Esophagus squamous epithelium (tissue), 5 donors: ENCODE measurements at places on chromosomes 11 and 22.

- DNase-seq = no peak
Measured at GRCh38 chr11:113578033-113578380, 102.8 kb upstream of the DRD2 start.

DNA sequence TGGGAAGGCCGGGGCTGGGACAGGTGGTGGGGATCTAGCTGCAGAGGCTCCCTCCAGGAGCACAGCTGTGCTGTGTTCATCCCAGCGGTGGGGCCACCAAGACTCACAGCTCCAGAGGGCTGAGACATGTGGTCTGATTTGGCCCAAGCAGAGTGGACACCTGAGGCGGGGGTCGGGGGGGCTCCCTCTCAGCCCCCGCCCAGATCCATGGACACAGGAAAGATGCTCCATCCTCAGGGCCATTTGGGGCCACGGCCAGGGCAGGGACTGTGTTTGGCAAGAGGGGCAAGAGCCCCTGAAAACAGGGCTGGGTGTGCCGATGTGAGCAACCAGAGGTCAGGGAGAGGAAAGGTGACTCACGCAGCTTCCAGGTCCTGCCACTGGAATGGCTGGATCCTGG lies 219.4 kb downstream of the BRD1 start:
- DNase-seq = no peak

- no peak for DNase-seq
Measured at GRCh38 chr11:115036406-115037180, 358.3 kb downstream of the NXPE2 start.

GRCh38 chr22:40855071-40855978 lies 1.1 kb downstream of the ST13 start:
- no peak for DNase-seq

DNA sequence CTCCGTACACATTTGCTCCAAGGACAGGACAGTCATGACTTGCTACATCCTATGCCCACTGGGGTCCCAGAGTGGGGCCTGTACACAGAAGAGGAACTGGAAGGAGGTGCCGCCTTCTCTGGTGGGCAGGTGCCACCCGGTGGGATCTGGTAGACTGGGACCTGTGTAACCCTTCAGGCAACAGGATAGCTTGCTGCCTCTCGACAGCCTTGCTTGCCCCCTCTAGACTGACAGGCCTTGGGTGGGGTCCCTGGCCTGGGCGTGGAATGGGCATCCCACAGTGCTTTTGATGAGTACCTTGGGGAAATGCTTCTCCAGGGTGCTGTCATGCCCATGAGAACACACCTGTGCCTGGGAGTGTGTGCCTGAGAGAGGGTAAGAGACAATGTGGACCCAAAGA lies 15.8 kb downstream of the SHANK3 start:
- no peak for DNase-seq

GRCh38 chr11:11157185-11157584 lies 195.9 kb downstream of the CSNK2A3 start:
- no peak for DNase-seq

GRCh38 chr22:37817705-37818408 lies 5.3 kb upstream of the GALR3 start:
- DNase-seq = no peak

DNA sequence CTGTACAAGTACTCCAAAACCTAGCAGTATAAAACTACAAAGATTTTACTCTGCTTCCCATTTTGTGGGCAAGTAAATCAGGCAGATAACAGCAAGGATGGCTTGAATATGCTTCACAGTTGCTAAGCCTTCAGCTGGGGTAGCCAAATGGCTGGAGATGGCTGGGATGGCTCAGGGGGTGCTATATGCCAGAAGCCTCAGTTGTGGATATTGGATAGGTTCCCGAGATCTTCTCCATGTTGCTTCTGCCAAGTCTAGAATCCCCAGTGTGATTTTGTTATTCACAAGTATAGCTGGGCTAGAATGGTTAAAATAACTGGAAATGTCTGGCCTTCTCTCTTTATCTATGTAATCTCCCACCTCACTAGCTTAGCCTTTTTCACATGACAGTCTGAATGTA lies 472.3 kb upstream of the ARHGAP42 start:
- no peak for DNase-seq

GRCh38 chr11:57584341-57584740 lies 13.1 kb upstream of the SERPING1 start:
- no peak for DNase-seq

DNA sequence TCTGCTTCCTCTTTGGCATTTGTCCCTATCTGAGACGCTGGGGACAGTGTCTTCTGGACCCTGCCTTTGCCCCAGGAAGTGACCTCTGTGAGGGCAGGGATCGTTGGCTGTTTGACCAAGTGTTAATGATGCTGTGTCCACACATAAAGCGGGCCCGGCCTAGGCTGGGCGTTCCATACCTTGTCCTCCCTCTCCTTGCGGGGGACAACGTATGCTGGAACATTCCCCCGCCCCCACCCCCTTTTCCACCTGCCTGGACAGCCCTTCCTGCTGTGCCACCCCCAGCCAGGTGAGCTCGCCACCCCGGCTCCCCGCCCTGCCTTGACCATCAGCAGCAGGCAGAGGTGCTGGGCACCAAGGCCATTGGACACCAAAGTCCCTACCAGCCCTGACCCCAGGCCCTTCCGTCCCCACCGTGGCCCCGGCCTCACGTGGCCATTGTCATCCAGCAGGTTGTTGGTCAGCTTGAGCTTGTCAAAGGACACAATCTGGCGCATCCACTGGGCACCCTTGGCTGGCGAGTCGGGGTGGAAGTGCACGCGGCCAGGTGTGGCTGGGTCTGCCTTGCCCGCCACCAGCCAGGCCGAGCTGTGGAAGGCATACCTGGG lies 4.1 kb upstream of the NUDT8 start:
- no peak for DNase-seq

DNA sequence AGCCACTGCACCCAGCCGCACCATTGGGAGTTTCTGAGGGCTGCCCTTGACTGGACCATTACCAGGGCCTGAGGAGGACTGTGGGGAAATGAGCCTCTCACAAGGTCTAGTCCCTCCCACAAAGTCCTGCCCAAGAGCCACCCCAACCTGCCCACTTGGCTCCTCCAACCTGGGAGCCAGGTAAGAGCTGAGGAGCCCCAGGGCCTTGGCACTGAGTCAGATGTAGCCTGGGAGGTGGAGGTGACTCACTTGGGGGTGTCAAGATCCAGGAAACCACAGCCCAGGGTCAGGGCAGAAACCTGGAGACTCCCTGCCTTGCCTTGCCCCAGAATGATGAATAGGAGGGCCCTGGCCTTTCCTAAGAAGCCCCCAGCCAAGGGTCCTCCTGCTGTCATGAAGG lies 25.8 kb upstream of the P2RY2 start:
- no peak for DNase-seq

DNA sequence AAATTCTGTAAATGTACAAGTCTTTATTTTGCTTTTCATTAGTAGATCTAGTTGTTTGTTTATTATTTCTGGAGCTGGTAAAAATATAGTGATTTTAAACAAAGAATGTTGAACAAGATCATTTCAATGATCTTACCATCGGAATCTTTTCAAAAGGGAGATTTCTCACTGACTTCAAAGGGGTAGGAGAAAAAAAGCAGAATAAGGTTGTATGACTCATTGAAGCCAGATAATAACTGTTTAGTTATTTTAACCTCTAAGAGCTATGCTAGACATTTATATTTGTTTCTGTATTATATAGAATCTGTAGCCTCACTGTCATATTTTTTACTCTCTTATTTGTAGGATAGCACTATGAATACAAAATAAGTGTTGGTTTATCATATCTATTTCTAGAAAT lies 8.1 kb upstream of the PDE3B start:
- no peak for DNase-seq

GRCh38 chr11:68827733-68828132 lies 14.0 kb downstream of the CPT1A start:
- no peak for DNase-seq
